ENCODE measurements at places on chromosomes 5 and 9.

DNA sequence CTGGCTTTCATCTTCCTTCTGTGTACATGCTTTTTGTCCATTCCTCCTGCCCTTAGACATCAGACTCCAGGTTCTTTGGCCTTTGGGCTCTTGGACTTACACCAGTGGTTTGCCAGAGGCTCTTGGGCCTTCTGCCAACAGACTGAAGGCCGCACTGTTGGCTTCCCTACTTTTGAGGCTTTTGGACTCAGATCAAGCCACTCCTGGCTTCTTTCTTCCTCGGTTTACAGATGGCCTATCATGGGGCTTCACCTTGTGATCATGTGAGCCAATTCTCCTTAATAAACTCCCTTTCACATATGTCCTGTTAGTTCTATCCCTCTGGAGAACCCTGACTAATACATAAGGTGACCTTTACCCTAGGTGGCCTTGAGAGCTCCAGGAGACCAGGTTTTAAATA, 189.1 kb upstream of the CCNG1 start:
- DNase-seq: no peak

DNA sequence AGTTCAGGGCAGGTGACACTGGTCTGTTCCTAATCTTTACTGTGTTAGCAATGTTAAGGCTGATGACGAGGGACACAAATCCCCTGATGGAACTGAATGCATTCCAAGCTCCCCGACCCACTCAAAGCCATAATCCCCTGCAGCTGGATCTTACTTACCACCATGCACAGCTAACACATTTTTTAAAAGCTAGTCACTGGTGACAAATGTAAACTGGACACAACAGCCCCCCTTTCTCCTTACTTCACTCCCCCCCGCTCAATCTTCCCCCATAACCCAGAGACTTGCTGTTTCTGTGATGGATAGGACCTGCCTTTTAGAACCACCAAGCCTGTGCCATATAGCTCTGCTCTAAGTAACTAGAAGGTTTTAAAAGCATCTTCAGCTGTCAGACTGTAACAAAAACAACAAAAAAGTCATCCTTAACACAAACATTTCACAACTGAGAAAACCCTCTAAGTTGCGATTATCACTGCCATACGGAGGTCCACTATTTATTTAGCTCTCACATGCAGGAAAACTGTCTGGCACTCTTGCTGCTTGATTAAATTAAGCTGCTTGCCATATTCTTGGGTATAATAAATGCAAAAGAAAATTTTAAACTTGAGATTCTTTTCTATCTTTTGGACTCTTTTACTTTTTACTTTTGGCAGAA, 44.4 kb downstream of the BNC2 start:
- DNase-seq: no peak

GRCh38 chr9:108468364-108468763, 387.4 kb downstream of the ACTL7B start:
- DNase-seq: no peak

DNA sequence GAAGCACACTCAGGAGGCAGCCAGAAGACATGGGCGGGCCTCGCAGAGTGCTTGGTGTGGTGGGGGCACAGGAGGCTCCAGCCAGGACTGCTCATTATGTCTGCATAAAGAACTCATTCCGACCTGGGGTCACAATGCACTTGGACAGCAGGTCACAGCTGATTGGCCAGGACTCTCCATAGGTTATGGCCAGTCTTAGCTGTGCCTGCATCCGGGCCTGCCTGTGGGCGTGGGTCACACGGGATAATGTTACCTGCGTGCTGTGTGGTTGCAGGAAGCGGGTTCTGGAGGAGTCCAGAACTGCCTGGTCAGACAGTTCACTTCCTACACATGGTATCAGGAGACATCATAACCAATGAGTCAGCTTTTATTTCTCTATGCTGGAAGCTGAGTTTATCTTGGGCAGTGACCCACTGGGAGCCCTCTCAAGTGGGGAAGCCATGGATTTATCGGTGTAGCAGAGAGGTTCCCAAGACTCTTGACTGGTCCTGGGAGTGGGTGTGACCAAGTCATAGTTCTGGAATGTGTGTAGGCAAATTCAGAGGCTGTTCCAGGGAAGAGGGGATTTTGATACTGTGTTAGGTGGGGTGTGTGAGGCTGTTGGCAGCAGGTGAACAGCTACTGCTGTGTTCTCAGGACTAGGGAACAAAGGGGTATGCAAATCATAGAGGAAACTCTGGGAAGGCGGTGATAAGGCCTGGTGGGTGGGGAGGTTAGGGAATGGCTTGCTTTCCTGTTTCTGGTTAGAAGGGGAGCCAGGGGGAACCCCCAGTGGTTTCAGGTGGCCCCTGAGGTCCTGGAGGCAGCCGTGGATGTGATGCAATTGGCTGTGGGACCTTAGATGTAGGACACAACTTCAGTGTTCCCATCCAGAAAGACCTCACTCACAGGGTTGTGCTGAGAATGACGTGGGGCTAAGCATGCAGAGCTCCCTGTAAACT, 51.3 kb downstream of the ARHGEF37 start:
- no peak for DNase-seq

DNA sequence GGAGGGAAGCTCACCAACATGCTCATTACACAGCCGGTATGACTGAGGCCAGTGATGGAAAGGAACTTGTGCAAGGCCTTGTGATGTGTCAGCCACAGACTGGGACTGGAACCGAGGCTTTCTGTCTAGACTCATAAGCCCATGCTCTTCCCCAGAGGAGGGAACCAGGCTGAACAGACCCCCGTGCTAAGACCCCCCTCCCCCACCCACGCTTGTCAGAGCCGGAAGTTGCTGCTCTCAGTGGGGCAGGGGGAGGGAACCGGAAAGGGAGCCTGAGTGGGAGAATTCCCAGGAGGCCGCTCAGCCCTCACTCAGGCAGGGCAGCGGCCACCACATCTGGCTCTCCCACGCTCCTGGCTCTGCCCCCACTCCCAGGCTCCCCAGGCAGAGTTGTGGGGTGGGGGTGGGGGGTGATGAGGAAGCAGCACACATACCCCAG, 4.1 kb upstream of the PDGFRB start:
- no peak for DNase-seq

GRCh38 chr9:23850690-23851629, 24.9 kb upstream of the ELAVL2 start:
- no peak for DNase-seq

GRCh38 chr5:119614838-119615237, 14.5 kb upstream of the FAM170A start:
- DNase-seq: no peak

- DNase-seq: no peak
Measured at GRCh38 chr9:84821431-84821830, 151.9 kb downstream of the NTRK2 start.

GRCh38 chr9:124359426-124359825, 55.8 kb downstream of the PSMB7 start:
- no peak for DNase-seq

DNA sequence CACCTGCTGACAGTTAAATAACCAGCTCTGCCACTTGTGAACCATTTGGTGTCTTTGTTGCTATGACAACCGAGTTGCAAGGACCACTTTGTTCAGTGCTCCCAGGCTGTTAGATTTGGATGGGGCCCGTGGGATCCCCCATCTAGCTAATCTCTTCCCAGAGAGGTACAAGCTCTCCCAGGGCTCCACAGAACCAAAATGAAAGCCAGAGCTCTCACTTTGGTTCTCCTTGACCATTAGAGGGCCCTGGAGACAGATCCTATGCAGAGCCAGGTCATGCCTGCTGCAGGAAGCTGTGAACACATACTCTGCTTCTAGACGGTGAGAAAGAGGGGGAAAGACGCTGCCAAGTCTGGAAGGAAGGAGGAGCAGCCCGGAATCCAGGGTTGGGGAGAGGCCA, 224.6 kb downstream of the GABBR2 start:
- DNase-seq: no peak

- peak; percentile 35 for DNase-seq
Measured at GRCh38 chr5:141186897-141187512, at the start of gene PCDHB9. Gene PCDHB9, plus strand, starts transcription at chr5:141187161. Its CDS starts 158 bp downstream, at chr5:141187319.

DNA sequence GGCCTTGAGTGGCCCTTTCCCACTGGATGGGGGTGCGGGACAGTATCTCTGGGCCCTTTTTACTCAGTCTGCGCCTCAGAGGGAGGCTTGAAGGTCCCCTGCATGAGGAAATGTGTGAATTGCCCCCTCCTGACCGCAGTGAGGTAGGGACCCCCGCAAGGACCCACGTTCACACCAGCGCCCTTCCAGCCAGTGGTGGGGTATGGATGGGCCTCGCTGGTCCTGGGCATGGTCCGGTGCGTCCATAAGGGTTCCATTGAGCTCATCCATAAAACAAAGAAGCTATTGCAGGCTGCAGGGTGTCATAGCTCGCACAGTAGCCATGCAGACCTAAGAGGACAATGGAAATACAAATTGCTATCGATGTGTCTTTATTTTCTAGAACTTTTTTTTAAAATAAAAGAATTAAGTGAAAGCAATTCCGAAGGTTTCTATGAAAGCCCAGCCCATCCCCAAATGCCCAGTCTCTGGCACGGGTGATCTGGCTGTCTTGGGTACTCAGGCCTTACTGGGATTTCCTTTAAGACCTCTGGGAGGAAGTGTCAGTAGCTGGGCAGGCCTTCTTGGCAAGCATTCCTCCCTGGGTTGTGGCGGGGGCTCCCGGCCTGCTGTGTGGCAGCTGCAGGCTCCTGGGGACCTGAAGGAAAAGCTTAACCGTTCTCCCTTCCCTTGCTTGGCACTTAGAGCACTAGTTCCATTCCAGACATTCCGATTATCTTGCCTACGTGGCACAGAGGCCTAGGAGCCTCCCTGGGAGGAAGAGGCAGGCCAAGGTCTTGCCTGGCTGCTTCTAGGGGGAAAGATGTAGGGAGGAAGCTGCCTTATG, 1.5 kb upstream of the SEMA5A start:
- DNase-seq: no peak

GRCh38 chr5:14778792-14779070, 92.8 kb downstream of the ANKH start:
- no peak for DNase-seq

Measured in stimulated activated CD4-positive, alpha-beta T cell treated with anti-CD3 and anti-CD28 coated beads, Interleukin-2, amount 100 ng/mL, for 24 hours (primary cell).